ENCODE measurements at places on chromosomes 5 and 9.

DNA sequence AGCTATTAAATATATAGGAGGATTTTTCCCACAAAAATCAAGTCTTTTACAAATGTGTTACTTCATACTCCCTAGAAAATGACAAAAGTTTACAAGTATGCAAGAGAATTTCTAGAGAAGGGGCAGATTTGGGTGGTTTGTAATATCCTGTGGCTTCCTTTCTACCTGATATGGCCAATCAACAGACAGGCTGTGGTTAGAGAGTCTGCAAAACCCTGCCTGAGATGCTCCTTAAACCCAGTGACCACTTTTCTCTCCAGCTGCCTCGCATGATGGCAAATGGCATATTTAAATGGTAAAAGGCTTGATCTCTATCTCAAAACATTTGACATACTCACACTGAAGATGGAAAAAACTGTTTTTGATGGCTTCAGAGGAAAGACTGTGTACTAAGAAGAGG is 550.1 kb upstream of the ZNF462 start:
- no peak for DNase-seq

- no peak for DNase-seq
Measured at GRCh38 chr5:147712598-147712997, 69.9 kb downstream of the JAKMIP2 start.

DNA sequence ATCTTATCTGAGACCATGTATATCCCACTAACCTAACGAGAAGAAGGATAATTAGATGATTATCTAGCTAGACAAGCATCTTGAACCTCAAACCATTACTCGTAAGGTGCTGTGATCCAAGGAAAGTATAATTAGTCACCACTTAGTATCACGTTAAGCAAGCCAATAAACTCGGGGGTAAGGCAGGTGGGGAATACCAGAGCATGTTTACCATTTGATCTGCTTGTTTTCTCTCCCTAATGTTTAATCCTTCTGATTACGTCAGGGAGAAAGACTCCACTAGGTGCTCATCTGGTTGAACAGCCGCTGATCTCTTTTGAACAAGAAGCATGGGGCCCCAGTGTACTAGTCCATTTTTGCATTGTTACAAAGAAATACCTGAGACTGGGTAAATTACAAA is 69.9 kb upstream of the SLC1A1 start:
- no peak for DNase-seq

GRCh38 chr9:96258967-96259366 is 43.0 kb downstream of the HSD17B3 start:
- DNase-seq: no peak

DNA sequence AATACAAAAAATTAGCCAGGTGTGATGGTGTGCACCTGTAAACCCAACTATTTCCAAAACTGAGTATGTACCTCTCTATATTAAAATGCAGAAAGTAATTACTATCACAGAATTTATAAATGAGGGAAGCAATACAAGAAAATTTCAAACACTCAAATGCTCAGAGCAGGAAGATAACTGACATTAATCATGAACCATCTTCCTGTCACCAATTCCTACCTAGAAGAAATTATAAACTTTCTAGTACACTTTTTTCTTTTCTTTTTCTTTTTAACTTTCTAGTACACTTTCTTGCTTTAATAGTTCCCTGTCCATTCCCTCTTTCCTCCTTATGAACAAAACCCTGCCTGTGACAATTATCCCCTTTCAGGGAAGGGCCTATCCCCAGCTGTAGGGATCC is 106.8 kb downstream of the MED27 start:
- DNase-seq: no peak

- no peak for DNase-seq
Measured at GRCh38 chr5:43486353-43486752, 2.7 kb upstream of the TMEM267 start.

DNA sequence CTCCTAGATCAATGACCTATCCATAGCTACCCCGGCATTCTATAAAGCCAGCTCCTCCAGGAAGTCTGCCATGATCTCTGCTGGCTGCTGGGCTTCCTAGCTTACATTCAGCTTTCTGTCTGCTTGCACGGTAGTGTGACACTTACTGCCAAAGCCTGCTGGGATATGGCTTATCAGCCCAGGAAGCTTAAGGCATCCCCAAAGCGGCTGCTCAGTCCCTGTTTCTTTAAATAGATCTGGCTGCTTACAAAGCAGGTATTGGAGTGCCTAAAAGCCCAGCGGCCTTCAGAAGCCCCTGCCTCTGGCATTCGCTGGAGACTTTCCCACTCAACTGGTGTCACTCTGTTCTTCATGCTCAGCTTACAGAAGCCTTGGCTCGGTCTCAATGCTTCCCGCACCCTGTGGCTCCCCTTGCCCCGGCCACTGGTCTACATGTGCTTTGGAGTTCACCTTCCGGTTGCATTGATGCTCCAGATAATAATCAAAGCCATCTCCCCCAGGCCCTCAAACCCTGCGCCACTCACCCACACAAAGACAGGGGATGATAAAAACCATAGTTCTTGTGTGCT is 31.3 kb upstream of the STRBP start:
- DNase-seq: no peak

DNA sequence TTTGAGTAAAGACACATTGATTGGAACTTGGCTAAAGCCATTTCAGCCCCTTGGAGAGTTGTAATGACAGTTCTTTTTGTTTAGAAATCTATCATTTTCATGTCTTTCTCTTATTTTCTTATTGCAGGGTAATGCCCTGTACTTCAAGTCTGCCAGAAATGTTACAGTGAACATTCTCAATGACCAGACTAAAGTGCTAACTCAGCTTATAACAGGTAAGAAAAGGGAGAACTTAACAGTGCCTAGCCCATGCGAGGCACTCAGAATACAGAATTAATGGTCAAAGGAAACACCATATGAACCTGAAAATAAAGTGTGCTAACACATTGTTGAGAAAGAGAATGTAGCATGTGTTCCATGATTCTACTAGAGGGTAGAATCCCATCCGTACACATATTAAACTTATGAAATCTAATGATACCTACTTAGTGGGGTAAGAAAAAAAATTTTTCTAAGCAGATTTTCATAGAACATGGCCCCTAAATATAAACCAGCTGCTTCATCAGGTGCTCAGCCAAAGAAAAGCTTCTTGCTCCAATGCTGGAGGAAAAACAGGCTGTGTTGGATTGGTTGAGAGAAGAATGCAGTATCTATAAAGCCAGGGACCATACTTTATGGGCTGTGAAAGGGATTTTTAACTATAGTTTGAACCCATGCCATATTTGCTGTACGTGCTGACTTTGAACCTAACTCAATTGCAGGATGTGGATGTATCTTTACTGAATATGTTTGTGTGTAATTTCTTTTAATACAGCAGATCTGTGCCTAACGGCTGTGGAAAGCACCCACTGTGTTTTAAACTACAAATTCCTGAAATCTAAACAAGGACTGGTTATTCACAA is 260.8 kb upstream of the PPP1R2B start:
- no peak for DNase-seq

DNA sequence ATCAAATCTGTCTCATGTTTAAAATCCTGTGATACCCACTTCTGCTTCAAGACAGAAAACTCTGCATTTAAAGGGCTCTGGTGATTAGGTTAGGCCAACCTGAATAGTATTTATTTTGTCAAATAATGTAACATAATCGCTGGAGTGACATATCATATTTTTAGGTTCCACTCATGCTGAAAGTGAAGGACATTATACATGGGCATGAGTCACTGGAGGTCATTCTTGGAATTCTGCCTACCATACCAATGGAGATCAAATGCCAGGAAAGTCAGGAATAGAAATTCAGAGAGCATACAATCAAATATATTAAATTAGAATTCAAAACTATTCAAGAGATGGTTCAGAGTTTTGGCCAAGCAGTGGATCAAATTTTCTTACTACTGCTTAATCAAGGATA is 97.1 kb upstream of the PRSS3 start:
- no peak for DNase-seq

DNA sequence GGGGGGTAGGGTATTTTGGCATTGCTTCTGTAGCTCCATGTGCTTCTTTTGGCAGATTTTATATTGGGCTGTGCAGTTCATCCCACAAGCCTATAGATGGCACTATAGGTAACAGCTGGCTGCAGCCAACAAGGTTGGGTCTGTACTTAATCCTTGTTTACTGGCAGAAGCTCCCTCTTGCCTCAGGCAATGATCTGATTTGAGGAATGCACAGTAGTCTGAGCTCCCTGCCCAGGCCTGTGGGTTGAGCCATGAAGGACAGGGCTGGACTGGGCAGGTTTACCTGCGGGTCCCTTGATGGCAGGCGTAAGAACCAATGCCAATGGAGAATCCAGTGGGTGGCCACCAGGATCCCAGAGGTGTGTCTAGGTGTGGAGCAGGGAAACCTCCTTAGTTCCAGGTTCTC is 11.7 kb upstream of the OR1J2 start:
- no peak for DNase-seq

GRCh38 chr9:130663258-130663976 is 977 bp upstream of the PRDM12 start:
- DNase-seq: no peak

GRCh38 chr9:83220730-83221129 is 157.8 kb upstream of the RASEF start:
- no peak for DNase-seq

DNA sequence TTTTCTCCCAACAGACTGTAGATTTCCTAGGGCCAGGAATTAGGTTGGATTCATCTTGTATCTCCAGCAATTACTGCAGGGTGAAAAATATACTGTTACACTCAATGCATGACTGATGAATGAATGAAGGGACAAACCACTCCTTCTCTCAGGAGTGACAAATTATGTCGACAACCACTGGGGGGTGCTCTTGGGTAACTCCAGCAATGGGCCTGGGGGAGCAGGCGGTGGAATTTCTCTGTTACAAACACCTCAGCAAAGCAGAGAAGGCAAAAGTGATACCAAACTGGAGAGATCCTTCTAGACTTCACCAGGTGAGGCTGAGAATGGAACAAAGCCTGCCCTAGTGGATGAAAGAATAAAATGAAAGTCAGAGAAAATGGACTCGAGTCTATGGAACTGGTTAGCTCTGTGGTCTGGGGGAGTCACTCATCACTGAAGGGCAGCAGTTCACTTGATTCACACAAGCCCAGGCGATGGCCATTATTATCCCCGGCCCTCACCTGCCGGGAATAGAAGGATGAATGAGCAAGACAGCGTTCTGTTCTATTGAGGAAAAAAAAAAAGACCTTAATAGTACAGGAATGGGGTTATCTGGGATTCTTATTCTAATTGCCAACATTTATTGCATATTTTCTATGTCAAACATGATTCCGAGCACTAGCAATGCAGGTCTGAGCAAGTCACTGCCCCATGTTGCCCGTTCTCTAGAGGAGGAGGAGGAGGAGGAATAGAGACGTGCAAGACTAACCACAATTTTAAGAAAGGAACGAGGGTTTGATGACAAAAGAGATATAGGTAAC is 341.1 kb downstream of the ASTN2 start:
- DNase-seq: no peak

DNA sequence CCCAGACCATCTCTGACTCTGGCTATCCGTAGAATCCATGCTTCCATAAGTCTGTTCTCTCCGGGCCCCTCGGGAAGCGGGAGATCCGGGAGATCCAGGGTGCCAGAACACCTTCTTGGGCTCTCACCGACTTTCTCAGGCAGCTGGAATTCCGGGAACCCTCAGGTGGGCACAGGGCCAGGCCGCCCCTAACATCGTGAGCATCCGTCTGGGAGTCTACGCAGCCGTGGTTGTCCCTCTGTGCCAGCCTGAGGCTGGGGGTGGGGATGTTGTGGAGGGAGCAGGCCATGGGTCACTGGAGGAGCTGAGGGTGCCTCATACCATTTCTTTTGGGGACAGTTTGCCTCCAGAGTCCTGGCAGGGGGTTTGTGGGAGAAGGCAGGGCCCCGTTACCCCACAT is 92.3 kb upstream of the COL5A1 start:
- DNase-seq: no peak

DNA sequence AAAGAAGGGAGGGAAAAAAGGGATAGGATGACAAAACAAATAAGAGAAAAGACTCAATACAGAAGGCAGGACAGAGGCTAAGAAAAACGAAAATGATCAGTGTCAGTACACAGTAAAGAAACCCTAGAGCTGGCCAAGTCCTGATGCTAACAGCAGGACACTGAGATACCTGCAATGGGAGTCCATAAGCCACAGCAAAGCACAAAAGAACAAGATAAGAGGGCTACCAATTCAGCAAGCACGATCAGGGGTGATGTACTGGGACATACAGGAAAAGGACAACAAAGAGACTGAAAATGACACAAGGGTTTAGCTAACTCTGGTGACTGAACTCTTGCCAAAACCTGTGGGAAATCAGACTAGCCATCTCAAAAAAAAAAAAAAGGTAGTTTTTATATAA is 1072.6 kb upstream of the COX7C start:
- DNase-seq: no peak

- DNase-seq: no peak
Measured at GRCh38 chr9:22337261-22337660, 109.4 kb upstream of the DMRTA1 start.

- DNase-seq: no peak
Measured at GRCh38 chr5:172979778-172980177, 3.8 kb upstream of the ATP6V0E1 start.

DNA sequence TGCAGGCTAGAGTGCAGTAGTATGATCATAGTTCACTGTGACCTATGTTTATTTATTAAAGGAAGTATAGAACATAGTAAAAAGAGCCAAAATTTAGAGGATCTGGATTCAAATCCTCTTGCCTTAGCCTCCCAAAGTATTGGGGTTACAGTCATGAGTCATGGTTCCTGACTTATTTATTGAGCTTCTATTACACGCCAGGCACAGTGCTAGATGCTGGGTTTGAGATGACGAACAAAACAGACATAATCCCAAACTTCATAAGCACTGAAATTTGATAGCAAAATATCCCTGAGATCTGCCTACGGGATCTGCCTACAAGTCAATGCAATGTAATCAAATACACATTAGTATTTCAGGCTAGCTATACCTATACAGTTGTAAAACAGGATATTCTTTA is 2.5 kb downstream of the KIAA0825 start:
- DNase-seq: no peak

- no peak for DNase-seq
Measured at GRCh38 chr9:134897584-134898170, 17.1 kb downstream of the FCN2 start.

GRCh38 chr9:87898151-87898550 is 15.5 kb downstream of the SPATA31E1 start:
- no peak for DNase-seq

DNA sequence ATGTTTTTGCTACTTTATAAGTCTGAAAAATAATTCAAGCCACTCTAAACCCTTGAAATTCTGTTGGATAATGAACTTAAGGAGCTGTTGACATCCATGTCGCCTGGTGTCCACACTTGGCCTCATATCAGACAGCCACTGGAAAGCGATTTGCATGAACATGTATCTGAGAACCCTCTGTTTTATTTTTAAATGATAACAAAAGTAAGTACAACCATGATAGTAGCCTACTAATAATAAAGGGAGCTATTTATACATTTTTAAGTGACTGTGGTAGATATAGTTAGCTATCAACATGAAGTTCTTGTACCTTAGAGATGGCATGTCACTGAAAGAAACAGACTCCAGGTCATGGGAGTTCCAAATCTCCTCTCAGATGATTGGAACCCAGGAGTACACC is 53.3 kb downstream of the PLCXD3 start:
- no peak for DNase-seq

DNA sequence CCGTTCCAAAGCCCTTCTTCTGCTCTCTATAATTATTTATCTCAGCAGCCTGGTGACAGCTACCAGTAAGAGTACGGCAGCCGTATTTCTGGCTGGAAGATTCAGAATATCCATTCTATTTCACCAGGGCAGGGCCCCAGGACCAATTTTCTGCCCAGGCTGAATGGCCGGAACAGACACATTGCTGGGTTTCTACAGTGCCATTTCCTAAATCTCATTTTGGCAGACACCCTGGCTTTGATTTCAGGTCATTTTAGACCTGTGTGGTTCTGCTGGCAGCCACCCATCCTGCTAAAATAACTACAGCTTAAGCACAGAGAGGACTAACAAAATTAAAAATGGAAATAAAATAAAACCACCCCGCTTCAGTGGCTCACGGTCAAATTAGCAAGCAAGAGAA is 95.0 kb downstream of the CRB2 start:
- no peak for DNase-seq
